ENCODE measurements at places on chromosomes 7 and 10.

DNA sequence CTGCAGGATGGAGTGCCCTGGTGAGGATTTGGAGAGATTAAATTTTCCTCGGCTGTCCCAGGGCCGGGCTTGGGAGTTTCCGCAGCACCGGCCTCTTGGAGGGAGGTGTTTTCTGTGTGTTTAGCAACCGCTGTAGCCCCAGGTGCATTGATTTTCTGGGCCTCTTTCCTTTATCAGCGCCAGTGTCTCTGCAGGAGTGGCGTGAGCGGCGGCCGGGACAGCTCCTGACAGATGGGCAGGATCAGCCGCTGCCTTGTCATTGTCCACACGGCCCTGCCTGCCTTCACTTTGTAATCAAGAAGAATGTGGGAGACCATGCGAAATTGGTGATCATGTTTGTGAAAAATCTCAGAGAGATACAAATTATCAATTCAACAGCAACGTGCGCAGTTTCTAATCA lies 32.4 kb downstream of the NKX6-2 start:
- no peak for DNase-seq

DNA sequence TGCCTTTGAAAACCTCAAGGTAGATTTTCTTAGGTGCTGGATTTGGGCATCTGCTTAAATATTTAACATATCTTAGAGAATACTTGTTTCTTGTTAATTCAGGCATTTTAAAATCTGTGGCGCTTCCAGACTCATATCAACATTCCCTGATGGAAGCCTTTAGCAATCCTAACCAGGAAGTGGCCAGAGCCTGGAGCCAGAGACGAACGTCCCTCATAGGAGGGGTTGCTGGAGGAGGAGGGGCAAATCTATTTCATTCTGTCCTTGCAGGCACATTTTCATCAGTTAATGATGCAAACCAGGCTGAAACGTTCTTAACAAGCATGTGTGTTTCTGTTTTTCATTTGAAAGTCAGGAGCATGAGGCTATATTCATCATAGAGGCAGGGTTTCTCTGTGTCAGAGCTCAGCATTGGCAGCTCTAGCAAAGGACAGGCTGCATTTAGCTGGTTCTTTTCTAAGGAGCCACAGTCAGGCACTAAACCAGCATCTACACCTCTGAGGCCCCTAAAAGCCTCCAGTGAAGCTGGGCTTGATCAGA lies 17.8 kb upstream of the IFIT2 start:
- DNase-seq = peak; percentile 96

GRCh38 chr10:51748959-51749358 lies 49.6 kb upstream of the CSTF2T start:
- DNase-seq = peak; percentile 32

DNA sequence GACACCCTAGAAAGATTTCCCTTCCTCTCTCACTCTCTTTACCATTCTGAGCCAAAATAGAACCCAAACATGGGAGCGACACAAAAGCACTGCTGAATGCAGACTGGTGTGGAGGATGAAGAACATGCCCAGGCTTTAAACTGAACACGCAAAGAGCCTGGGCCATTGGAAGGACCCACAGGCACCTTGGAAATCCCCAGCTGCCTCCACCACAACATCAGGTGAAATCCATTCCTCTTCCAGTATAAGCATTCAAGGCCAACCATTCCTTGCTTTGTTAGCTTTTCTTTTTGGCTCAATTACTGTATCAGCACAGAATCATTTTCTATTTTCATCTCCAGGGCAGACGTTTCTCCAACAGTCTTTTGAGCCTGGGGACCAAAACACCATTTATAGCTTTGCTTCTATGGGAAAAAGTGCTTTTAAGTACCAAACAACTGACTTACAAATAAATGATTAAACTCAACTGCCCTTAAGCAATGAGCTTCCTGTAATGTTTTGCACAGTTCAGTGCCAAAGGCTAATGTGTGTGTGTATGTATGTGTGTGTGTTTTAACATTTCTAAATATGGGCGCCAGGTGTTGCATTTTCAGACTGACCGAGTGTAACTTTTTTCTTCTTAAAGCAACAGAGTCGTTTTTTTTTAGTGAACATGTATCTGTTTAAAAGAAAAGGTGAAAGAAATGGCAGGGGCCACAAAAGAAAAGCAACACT lies 16.2 kb upstream of the BLNK start:
- peak; percentile 1 for DNase-seq

DNA sequence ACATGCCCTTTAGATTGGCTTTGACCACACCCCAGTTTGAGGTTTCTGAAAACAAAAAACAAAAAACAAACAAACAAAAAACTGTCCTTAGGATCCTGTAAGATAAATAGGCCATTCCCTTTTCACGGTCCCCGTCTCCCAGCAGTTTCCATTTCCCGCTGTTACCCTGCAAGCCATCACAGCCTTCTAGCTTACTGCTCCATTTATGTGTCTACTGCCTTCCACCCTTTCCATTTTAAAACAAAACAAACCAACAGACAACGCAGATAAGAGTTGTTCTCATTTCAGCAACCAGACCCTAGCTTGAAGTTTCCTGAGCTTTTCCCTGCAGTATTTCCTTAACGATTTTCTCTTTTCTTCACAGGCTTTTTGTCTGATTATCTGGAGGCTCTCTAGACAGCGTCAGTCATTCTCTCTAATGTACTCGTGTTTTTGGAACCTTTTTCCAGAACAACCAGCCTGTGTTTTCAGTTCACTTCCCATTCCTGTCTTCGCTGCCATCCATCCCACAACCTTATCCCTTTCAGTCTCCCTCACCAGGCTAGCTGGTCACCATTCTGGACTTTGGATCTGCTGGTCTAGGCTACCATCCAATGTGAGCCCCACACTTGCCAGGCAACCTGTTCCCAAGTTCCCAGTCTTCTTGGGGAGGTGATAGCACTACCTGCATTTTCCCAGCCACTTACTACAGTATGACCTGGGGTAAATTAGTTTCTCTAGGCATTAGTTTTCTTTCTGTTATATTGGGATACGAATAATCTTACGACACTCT lies 317.3 kb upstream of the FZD1 start:
- DNase-seq = no peak
